ENCODE measurements at places on chromosomes 3 and 15.

DNA sequence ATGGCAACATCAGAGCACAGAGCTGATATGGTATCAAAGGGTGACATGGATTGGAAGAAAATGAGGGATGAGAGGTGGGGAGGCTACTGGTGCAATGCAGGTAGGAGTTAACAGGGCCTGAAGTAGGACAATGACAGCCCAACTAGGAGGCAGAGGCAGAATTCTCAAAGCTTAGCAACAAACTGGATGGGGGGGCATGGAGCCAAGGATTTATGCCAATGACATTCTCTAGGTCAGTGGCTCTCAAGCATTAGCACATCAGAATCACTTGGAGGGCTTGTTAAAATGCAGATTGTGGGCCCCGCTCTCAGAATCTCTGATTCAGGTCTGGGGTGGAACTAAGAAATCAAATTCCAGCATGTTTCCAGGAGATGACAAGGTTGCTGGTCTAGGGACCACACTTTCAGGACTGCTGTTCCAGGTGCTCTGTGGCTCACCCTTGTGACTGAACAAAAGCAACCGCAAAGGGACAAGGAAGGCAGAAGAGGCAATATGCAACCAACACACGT lies 98.0 kb upstream of the TNIK start:
- no peak for DNase-seq

DNA sequence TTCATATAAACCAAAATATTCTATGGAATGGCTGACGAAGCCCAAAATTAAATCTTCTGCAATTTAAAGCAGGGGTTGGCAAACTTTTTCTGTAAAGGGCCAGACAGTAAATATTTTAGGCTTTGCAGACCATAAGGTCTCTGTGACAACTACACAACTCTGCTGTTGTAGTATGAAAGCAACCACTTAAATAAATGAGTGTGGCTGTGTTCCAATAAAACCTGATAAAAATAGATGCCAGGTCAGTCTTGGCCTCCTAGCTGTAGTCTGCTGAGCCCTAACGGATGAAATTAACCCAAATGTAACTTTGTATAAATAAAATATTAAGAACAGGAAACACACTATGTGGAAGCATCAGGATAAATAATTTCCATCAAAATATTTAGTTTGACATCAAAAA lies 104.2 kb downstream of the FBXL22 start:
- DNase-seq, result no peak

DNA sequence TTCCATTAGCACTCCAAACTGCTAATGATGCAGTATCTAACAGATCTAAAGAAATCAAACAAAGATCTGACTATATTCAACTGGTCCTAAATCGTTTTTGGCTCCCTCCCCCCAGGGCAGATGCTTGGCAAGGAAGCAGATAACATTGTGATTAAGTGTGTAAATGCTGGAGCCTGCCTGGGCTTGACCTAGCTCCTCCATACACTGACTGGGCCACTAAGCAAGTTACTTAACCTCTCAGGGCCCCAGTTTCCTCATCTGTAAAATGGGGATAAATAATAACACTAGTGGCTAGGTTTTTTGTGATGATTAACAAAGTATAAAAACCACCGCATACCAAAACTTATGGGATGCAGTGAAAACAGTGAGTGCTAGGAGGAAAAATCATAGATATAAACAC lies 9.2 kb downstream of the EID1 start:
- DNase-seq, result no peak

GRCh38 chr3:191959876-191960413 lies 499.0 kb downstream of the PYDC2 start:
- DNase-seq, result no peak

GRCh38 chr3:49674497-49674983 lies 389 bp downstream of the APEH start:
- peak; percentile 53 for DNase-seq

DNA sequence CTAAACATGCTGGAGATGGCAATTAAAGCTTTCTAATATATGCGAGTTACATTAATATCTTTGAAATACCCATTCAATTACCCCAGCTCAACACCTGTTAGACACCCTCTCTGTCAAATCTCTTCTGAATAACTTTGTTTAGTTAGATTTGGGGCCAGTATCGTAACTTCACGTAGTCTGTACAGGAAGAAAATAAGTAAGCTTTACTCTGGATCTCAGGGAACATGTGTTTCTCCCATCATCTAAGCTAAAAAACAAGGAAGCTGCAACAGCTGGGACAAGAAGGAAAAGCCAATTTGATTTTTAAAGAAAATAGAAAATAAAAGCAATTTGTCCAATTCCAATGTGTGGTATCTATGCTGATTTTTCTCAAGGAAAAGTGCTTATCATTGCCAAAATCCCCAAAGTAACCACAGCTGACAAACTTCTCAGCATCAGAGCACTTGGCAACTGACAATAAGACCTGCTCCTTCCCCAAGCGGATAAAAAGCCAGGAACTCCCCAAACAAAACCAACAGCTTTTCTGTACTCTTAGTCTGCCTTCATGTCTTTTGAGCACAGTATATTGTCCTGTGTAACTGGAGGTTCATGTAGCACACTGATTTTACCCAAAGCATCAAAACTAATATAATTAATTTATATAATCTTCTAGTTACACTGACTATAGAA lies 279.1 kb downstream of the ZBTB20 start:
- no peak for DNase-seq

- no peak for DNase-seq
Measured at GRCh38 chr15:95016511-95017229, 785.3 kb downstream of the MCTP2 start.

DNA sequence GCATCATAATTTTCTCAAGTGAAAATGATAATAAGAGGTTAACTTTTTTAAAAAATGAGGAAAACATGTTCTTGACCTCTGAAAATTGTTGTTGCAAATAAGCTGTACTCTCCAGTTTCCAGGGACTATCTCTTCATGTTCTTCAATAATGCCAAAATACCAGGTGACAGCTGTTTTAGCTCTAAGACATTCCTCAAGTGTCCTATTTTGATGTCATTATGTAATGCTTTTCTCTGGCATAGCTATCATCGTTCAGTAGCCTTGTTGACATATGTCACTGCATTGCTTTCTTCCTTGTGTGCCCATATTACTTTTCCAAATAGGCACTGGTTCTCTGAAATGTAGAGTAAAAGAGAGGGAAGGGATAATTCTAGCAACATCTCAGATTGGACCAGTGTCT lies 5.7 kb upstream of the FILIP1L start:
- no peak for DNase-seq

DNA sequence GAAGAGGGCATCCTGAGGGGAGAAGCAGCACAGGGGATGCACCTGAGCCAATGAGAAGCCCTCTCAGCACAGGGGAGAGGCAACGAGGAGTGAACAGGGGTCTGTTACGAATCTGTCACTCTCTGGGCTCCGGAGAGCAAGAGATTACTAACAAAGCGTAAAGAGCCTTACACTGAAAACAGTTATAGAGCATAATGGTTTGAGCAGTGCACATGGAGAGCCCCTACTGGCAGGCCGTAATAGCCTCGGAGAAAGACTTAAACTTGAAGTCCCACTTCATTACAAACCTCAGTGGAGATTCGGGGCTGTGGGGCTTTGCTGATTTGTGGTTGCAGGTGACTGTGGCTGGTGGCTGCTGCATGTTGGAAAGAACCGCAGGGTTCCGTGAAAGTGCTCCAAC lies 271.5 kb upstream of the TMC3 start:
- DNase-seq, result no peak

DNA sequence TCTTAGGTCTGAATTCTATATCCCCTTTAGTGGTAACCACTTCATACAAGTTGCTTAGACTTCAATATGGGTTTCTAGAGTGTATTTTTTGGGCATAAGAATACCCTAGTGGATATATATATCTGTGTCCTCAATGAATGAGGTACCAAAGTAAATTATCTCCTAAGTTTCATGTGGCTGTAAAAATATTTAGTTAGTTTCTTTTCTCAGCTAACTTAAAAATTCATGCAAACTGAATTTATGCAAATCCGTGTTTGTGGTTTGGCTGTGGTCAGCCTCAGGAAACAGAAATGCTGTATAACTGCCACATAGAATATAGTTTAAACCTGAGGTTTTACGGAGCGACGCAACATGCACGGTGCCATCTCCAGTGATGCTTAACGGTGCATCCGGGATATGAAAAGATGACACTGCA lies 80.3 kb downstream of the PEX5L start:
- DNase-seq, result no peak

- no peak for DNase-seq
Measured at GRCh38 chr3:126113733-126114442, 30.0 kb upstream of the SLC41A3 start.

GRCh38 chr3:158950178-158950901 lies 148.5 kb downstream of the MFSD1 start:
- no peak for DNase-seq
